Cardiac septum (tissue), 1 donor: ENCODE measurements at places on chromosomes 7 and 10. TPM values are rescaled to one million over a fixed set of nuclear protein-coding genes. Genes with fewer than 3 reads are reported as not detected.

- no peak for DNase-seq
Observed at GRCh38 chr10:35005868-35006267, 84.3 kb downstream of the CUL2 start.

GRCh38 chr10:72059843-72060822 lies 28.2 kb downstream of the SPOCK2 start:
- DNase-seq: no peak

The ADCYAP1R1 gene
- 1.4 TPM for total RNA-seq

GRCh38 chr10:3828404-3829155 lies 43.6 kb upstream of the KLF6 start:
- no peak for DNase-seq

GRCh38 chr10:114188001-114188400 lies 8.8 kb downstream of the TDRD1 start:
- no peak for DNase-seq

DNA sequence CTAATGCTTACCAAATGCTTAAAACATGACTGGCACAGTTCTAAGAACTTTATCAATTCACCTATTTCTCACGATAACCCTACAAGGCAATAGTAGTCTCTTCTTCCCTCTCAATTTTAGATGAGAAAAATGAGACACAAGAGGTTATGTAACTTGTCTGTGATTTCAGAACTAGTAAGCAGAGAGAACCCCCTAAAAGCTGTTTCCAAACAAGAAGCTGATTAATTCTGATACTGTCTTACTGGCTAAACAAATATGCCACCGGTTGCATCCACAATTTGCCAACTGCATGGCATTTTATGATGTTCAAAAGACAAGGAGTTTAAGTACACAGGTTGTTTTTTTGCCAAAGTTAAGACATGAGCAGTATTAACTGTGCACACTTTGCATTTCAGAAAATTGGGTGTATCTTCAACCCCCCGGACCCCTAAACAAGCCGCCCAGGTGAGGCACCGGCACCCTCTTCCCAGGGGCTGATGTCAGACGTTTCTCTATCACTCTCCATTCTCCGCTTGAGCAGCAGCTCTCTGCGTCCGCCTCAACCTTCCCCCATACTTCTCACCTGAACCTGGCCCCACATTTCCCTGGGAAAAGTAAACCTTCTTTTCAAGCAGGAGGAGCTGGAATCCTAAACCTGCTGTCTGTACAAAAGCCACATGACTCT lies 21.7 kb downstream of the RSU1 start:
- DNase-seq: no peak

GRCh38 chr10:103175580-103176285 lies 17.3 kb downstream of the NT5C2 start:
- DNase-seq: no peak
